ENCODE measurements at places on chromosomes 4 and X.

- no peak for DNase-seq
These were observed 975.2 kb downstream of the FSTL5 start for GRCh38 chr4:161188578-161188977.

DNA sequence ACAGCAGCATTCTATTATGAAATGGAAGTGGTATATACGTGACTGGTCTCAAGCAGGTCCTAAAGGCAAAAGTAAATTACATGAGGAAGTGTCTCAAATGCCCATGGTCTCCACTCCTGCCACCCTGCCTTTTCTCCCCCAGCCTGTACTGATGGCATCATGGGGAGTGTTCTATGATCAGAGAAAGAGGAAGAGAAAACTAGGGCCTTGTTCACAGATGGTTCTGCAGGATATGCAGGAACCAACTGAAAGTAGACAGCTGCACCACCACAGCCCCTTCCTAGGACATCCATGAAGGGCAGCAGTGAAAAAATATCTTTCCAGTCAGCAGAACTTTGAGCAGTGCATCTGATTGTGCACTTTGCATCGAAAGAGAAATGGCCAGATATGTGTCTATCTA is 901.5 kb downstream of the ARAP2 start:
- DNase-seq = no peak

- DNase-seq = no peak
These were observed 1.0 kb downstream of the NHSL2 start for GRCh38 chrX:71911731-71912050.

DNA sequence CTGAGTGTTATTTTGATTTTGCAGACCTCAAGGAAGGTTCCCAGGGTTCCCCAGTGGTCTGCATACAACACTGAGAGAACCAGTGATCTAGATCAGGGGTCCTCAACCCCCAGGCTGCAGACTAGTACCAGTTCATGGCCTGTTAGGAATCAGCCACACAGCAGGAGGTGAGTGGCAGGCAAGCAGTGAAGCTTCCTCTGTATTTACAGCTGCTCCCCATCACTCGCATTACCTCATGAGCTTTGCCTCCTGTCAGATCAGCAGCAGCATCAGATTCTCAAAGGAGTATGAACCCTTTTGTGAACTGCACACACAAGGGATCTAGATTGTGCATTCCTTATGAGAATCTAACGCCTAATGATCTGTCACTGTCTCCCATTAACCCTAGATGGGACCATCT is 28.5 kb downstream of the EDNRA start:
- no peak for DNase-seq

DNA sequence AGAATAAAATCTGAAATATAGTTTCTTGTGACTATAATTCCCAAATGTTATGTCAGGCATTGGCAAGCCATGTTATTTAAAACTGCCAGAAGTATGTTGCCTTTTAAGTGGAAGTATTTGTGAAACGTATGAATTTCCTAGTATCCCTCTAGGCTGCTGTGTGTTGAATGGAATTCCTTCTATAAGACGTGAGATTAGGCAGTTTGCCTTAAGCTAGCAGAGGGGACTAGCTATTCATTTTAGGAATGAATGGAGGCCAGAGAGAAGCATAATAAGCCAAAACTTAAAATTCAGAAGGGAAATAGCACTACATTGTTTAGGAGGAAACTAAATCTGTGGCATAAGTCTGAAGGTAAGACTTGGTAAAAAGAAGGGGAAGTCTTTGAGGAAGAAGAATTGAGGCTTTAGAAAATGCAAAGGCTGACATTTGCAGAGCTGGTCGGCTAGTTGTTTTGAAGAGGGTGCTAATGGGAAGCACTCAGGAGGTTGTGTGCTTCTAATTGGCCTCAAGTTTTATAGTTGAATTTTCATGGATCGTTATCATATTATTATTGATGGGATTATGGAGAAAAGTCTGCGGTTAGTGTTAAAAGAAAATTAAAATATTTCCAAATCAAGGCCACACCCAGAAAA is 57.1 kb downstream of the TMEM131L start:
- DNase-seq = no peak

DNA sequence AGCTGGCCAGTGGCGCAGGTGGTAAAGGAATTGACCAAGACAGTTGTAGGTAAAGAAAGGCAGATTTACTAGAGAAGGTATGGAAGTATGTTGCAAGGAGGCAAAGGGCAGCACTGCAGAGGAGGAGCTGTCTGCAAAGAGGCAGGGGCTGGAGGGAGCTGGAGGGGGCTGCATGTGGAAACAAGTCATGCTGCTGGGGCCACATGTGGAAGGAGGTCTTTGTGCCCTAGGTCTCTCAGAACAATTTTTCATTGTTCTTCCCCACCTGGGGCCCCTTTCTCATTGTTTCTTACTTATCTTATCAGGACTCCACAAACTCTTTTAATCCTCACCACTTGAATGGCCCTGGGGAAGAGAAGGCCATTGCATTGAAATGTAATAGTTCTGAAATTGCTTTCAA is 144.8 kb upstream of the PLAC1 start:
- no peak for DNase-seq

DNA sequence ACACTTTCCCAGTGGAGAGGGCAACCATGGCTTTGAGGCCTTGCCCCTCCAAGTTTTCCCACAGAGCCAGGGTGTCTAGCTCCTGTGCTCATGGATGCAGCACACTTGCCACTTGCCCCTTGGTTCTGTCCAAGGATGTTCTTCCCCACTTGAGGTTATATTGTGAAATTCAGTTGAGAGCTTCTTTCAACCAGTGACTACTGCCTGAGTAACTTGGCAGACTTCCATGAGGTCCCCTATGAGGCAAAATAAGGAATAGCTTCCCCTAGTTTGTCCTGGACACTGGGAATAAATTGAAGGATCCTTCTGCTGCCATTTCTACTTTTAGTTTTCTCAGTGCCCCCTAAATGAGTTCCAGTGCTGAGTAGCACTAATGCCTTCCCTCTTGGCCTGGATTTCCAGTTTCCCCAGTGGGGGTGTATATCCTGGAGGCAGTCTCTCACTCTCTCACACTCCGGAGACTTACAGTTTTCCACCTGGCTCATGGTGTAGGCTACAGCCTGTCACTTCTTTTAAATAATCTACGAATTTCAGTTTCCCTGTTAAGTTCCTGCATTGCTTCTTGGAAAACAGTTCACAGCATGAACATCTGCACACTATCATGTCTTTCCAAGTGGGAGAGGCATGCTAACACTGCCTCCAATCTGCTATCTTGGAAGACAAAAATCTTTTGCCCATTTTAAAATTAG is 36.4 kb upstream of the ADH4 start:
- DNase-seq = no peak

GRCh38 chr4:140223056-140223810 is 69.2 kb upstream of the MAML3 start:
- DNase-seq = no peak

- DNase-seq = no peak
These were observed 1494.9 kb upstream of the AGA start for GRCh38 chr4:178937130-178937529.

GRCh38 chr4:67699603-67700002 is 1.4 kb downstream of the UBA6 start:
- DNase-seq = no peak

DNA sequence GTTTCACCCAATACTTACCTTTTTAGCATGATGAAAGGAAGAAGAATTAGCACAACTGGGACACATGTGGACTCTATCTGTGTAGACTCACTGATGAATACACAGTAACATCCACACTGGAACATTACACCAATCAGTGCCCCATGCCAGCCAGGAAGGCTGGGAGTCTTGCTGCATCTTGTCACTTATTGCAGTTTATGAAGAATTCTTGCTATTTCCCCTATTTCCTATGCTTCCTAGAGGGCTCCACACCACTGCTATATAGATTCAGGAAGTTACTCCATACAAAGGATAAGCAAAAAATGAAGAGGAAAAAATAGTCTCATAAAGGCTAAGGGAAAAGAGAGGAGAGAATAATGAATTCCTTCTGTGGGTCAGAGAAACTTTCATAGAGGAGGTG is 201.0 kb downstream of the CAMK2D start:
- no peak for DNase-seq

DNA sequence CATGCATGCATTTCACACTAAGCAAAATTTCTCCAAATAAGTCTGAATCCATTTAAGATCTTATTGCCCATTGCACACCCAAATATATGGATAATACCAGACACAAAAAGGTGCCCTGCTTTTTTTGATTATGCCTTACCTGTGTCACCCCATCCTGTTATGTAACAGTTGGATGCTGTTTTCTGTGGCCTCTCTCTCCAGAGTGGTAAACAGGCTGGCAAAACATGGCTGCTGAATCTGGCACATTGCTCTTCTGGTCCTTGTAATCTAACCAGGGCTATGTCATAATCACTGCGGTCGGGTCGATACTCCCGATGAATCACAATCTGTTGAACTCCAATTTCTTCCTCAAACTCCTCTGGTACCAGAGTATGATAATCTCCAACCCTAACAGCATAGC is 70.1 kb downstream of the PRSS12 start:
- DNase-seq = no peak

DNA sequence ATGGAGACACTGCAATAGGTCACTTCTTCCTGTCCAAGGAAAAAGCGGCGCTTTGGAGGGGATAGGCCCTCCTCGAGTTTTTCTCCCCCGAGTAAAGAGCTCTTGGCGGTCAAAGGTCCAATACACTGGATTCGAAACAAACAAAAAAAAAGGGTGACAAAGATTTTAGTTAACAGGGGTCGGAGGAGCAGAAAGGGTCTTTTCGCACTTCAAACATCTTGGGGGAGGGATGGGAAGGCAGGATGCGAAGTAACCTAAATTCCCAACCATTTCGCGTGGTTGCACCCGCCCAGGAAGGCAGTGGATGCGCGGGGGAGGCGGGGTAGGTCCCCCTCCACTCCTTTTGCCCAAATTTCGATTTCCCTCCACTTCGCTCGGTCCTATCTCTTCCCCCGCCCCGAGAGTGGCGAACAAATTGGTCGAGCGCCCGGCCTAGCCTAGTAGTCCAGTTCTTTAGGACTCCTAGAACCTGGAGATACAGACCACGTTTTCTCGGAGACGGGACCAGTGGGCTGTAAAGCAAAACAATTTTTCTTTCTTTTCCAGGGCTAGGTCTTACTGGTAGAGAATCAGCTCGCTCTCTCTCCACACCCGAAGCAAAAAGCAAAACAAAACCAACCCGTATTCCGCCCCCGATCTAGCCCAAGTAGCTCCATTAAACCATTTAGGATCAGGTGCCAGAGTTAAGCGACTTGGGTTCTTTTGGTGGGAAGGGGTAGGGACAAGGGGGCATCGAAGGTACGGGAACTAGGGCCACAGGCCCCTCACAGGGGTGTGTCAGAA is 2.0 kb upstream of the STAG2 start:
- DNase-seq = peak; percentile 2

DNA sequence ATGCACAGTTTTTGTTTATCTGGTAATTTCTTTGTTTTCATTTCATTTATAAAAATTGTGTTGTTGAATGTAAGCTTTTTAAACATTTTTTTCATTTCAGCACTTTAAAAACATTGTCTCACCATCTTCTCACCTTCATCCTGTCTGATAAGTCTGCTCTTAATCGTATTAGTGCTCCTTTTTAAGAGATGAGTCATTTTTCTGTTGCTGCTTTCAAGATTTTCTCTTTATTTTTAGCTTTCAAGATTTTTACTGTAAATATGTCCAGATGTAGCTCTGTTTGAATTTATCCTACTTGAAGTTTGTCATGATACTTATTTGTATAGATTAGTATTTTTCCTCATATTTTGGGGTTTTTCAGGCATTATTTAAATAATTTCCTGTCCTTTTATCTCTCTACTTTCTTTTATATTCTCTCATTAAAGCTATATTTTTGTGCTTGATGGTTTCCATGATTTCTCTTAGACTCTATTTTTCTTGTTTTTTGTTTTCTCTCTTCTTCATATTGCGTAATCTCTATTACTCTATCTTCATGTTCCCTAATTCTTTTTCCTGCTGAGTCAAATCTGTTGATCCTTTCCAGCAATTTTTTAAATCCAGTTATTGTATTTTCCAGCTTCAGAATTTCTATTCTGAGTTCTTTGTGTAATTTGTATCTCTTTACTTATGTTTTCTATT is 1400.4 kb upstream of the PCDH7 start:
- no peak for DNase-seq

DNA sequence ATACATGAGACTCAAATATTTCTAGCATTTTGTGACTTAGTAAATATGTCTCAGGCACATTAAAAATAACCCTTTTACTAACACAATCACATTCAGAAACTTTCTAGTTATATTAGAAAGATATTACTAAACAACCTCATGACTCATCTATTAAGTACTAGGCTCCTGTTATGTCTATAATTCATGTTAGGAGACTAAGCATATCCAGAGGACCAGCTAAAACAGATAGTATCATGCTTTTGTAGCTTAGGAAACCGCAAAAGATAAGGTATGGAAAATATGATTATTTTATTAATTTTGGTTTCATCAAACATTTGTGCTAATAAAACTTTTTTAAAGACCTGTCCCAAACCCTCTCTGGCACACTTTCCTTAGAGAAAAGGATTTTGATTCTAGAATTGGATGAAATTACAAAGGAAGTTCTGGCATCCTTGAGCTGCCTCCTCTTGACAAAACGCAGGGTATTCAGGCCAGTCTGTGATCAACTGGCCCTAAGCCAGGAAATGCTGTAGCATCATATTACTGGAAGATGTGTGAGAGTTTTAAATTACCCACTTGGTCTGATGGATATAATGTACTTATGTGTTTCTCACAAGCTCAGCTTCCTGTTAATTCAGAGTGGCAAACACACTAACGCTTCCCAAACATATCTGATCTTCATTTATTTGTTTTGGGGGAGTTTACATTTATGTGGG is 60.4 kb downstream of the NRK start:
- no peak for DNase-seq

GRCh38 chrX:63751481-63751880 is 33.5 kb downstream of the ARHGEF9 start:
- no peak for DNase-seq

GRCh38 chrX:53594354-53594753 is 92.2 kb downstream of the HUWE1 start:
- DNase-seq = no peak

DNA sequence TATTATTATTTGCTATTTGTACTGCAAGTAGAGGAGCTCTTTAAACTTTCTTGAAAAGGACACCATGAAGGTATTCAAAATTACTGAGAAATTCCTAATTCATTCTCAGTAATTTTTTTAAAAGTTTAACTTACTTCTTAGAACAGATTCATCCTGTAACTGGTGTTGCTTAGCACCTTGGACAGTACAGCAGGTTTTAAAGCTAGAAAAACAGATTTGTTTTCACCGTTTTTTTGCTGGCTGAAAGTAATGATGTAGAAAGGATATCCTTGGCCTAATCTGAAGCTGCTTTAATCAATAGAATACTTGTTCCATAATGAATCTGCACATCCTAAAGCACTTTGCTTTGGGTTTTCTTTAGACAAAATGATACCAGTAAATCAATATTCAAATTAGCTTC is 142.5 kb upstream of the TRAM1L1 start:
- no peak for DNase-seq

DNA sequence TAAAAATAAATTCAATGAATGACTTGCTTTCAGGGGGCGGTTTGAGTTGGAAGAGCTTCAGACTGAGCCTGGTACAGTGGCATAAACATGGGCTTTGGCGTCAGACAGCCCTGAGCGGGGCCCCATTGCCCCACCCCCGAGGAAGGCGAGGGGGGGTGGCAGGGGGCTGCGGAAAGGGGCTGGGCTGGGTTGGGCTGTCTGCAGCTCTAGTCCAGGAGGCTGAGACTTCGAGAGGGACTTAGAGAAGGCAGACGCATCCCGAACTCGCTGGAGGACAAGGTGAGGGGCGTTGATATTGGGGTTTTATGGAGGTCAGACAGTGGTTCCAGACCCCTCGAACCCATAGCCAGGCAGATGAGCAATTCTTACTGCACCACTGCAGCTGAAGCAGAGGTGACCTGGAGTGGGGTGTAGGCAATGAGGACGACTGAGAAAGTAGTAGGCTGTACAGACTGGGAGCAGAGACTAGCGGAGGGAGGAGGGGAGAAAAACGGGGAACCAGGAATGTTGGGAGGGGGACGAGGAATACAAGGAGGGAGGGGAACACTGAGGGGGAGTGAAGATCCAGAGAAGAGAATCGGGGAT is at the start of gene MAGED2:
MAGED2 (plus strand) TSS at position 222 of the 585 bp plus-strand sequence. CDS start 1,587 bp downstream, outside the sequence.
- DNase-seq = peak; percentile 39
